Stimulated activated naive CD8-positive, alpha-beta T cell treated with anti-CD3 and anti-CD28 coated beads, Interleukin-15, Interleukin-2, amounts not matched to agents 100 U/mL and 50 U/mL, for 24 hours (primary cell): ENCODE measurements at places on chromosomes 16 and 17.

GRCh38 chr17:64173646-64174045 is 43.7 kb upstream of the ERN1 start:
- no peak for DNase-seq

DNA sequence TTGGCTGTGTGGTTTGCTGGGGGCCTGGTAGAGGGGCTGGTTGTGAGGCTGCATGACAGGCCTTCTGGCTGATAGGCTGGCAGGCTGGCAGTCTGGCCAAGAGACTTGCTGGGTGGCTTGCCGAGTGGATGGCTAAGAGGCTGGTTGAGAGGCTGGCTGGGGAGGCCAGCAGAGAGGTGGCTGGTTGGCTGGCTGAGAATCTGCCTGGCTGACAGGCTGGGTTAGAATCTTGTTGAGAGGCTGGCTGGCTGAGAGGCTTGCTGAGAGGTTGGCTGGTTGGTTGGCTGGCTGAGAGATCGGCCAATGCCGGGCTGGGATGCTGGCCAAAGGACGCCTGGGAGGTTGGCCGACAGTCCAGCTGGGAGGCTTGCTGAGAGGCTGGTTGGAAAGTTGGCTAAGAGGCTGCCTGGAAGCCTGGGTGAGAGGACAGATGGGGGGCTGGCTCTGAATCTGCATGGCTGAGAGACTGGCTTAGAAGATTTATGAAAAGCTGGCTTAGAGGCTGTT is 35.9 kb upstream of the ACSM2B start:
- DNase-seq: no peak

DNA sequence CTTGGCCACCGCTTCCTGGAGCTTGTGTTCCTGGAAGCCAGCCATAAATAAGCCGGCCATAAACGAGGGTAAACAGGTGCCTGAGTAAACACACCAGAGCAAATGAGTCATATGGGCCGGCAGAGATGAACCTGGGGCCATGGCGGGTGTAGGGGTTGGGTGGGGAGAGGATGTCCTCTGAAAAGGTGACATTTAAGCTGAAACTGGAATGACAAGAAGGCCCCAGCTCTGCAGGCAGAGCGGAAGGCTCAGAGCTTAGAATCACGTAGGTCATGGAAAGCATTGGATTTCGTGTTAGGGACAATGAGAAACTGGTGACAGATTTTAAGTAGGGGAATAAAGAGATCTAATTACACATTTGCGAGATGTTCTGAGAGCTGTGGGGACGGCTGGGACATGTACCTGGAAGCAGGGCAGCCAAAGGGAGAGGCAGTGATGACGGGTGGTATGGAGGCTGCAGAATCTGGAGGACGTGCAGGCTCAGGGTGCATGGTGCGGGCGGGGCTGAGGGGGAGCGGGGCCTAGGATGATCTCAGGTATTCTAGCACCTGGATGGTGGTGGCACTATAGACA is 8.1 kb upstream of the DNASE1 start:
- DNase-seq: no peak

- DNase-seq: no peak
Observed at GRCh38 chr16:68070249-68070730, 14.9 kb upstream of the NFATC3 start.

GRCh38 chr16:10684511-10685151 is 10.1 kb downstream of the TEKT5 start:
- no peak for DNase-seq

DNA sequence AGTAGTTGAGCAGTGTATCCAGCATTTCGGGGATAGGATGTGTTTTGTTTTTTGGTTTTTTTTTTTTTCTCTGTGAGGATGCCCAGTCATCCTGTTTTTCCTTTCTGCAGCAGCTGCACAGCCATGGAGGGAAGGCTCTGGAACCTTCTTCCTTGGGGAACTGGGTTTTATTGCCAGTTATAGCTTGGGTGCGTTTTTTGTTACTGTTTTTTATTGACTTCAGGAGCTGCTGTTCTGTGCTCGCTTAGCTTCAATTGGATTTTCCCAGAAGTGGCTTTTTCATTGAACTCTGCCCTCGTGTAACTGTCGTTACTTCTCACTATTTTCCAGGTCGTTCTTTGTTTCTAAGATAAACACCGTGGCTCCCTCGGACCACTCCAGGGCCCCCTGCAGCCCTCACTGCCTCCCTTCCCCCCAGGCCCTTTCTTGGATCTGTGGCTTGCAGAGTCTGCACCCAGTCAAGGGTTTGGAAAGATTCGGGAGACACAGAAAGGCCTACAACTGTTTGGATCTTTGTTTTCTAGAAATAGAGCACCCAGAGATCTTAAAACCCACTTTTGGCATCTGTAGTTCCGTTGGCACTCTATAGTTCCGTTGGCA is 119.7 kb upstream of the CACNG5 start:
- DNase-seq: no peak

GRCh38 chr16:67191411-67191994 is 452 bp upstream of the E2F4 start:
- DNase-seq: no peak

GRCh38 chr17:79049821-79050220 is 24.8 kb upstream of the ENGASE start:
- no peak for DNase-seq

GRCh38 chr17:12342609-12343435 is 322.1 kb downstream of the MAP2K4 start:
- peak; percentile 23 for DNase-seq

GRCh38 chr16:62701426-62701825 is 665.2 kb upstream of the CDH8 start:
- DNase-seq: no peak

GRCh38 chr16:61366006-61366405 is 670.2 kb downstream of the CDH8 start:
- no peak for DNase-seq
